ENCODE measurements at places on chromosomes 11 and 22. TPM values are rescaled to one million over a fixed set of nuclear protein-coding genes. Genes with fewer than 3 reads are reported as not detected.

The AMOTL1 gene
- 67.5 TPM for total RNA-seq

GRCh38 chr11:64037027-64037634 is 1.4 kb downstream of the FLRT1 start:
- DNase-seq: no peak

GRCh38 chr11:27612932-27613880 is 87.0 kb downstream of the BDNF start:
- DNase-seq: no peak

DNA sequence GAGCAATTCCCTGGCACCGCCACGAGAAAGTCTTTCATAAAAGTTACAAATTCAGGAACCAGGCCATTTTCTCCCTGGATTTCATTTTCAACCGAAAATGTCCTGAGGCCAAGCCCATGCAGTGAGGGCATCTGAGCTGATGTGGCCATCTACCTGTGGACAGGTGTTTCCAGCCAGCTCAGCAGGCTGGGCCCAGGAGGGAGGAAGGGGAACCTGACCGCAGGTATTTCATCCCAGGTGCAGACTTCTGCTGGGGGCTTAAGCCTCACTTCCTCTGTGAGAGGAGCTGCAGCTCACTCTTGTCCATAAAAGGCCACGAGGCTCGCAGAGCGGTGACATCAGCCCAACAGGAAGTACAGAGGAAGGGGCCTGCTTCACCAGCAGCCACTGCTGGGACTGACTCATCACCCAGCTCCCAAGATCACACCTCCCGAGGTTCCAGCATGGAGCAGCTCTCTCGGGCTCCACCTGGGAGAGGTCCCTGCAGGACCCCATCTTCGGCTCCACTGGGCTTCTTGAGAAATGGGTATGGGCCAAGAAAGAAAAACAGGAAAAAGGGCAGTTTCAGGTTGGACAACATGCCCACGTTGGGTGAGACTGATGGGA is 56.4 kb downstream of the MYH9 start:
- no peak for DNase-seq

- no peak for DNase-seq
These were observed 29.7 kb downstream of the MB start for GRCh38 chr22:35587447-35587870.
